Substantia nigra (tissue), 51 donors: ENCODE measurements at places on chromosomes 11 and 22.
A peak's percentile ranks its signal among the peaks of the same experiment; 100 is the strongest.

DNA sequence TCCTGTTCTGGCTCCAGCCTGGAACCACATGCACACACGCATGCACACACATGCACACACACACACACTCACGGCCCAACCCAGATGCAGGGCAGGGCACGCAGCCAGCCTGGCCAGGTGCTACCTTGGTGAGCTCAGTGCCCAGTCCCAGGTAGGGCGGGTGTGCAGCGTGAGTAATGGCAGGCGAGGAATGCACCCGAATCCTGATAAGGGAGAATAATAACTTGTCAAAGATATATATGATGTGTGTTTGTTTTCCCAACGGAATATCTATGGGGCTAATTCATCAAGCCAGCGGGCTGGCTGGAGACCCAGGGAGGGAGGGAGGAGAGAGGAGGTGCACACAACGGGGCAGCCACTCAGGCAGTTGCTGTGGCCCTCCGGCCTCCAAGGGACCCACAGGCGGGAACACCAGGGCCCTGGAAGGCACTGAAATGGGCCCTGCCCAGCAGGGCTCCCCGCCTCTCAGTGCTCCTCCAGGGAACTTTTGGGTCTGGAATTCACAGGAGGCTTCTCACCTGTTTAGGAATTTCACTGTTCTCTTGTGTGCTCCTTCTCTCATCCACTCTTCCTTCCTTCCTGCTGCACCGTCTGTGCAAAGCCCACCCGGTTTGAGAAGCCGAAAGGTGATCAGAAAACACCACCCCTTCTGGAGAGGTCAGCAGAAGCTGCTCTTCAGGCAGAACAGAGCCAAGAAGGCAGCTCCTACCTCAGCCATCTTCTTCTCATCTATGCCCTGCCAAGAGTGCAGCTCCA, 79.0 kb downstream of the BUD13 start:
- DNase-seq = no peak

DNA sequence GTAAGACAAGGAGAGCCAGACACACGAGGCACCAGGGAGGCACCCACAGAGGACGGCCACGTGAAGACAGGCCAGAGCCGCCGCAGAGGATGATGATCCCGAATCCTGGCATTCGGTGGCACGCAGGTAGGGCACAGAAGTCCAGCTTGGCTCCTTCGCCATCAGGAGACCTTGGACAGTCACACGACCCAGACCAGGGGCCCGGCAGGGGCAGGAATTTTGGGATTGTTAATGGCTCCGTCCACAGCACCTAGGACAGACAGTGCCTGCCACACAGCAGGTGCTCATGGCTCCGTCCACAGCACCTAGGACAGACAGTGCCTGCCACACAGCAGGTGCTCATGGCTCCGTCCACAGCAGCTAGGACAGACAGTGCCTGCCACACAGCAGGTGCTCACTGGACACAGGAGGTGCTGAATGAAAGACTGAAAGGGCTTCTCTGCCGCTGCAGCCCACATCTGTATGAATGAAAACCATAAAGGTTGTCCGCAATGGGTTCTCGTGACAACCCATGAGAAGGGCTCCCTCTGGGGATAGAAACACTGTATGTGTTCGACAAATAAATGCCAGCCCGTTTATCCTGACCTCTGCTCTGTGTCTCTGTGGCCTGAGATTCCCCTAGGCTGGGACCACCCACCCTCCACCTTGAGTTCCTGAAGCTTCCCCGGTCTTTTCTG, 341.6 kb downstream of the CTTN start:
- no peak for DNase-seq

GRCh38 chr11:29780756-29781155, 236.1 kb downstream of the KCNA4 start:
- DNase-seq = no peak

GRCh38 chr11:69260622-69261021, 33.3 kb upstream of the MYEOV start:
- DNase-seq = no peak

- DNase-seq = no peak
These were observed 436.3 kb downstream of the DYNC2H1 start for GRCh38 chr11:103545551-103545950.

DNA sequence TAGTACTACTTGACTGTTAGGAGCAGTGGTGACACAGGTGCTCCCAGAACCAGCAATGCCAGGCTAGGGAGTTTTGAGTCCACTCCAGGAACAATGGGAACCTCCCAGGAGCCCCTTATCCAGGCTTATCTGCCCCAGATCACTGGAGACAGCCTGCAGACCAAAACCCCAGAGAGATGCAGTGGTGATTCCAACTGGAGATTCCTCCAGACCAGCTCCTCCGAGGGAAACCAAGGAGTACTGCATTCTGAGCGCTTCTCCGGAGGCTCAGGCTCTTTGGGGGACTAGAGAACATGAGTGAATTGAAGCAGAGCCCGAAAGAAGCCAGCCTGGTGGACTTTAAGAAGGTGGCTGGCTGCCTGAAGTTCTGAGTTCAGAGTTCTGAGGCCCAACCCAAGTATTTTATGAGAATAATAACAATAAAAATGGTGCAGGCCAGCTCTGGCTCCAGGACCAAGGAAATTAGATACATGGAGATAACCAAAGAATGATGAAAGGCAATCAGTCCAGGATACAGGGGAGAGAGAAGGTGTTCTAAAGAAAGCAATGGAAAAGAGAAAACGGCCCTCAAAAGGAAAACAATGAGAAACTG, 1.3 kb upstream of the TMEM25 start:
- DNase-seq = no peak

DNA sequence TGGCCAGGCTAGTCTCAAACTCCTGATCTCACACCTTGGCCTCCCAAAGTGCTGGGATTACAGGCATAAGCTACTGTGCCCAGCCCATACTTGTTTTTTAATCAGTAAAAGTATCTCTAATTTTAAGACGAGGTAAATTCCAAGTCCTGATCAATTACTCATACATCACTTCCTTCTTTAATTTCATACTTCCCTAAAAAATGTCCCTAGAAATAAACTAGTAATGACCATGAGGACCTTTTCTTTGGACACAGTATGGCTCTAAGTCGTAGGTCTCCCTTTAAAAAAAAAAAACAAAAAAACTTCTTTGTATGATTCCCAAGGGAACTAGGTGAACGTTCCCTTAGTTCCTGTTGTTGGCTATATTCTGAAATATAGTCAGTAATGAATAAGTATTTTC, 29.8 kb downstream of the NUP98 start:
- DNase-seq = no peak

- DNase-seq = no peak
These were observed 199.2 kb downstream of the RAB38 start for GRCh38 chr11:87976009-87976408.

GRCh38 chr11:63945477-63946163, 6.8 kb downstream of the NAA40 start:
- peak; percentile 68 for DNase-seq

DNA sequence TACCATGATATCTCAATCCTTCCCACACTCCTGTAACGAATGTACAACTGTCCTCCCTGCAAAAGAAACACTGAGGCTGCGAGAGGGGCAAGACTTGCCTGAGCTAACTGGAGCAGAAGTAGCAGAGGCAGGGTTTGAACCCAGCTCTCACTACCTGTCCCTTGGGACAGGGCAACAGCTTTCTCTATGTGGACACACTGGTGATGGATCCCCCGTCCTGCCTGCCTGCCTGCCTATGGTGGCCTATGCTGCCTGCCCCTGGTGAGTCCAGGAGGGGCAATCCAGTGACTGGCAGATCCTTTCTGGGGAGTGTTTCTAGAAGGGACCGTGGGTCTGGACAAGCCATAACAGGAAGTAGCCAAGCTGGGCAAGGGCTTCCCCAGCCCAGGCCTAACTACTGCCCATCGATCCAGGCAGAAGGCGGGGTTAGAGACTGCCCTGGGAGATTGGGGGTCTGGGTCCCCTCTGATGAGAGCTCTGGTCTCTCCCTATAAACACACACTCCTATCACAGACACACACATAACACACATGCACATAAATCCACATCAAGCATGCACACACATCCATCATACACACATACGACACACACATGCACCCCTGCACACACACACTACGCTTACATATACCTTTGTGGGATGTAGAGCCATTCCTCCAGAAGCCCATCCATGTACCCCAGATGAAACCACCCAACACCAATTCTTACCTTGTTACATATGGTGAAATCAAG, 1.1 kb upstream of the EMID1 start:
- no peak for DNase-seq
